MM.1S (cell line): ENCODE measurements at places on chromosomes 16 and 17.

GRCh38 chr16:89962754-89963498 lies 14.4 kb downstream of the DEF8 start:
- DNase-seq, result no peak

DNA sequence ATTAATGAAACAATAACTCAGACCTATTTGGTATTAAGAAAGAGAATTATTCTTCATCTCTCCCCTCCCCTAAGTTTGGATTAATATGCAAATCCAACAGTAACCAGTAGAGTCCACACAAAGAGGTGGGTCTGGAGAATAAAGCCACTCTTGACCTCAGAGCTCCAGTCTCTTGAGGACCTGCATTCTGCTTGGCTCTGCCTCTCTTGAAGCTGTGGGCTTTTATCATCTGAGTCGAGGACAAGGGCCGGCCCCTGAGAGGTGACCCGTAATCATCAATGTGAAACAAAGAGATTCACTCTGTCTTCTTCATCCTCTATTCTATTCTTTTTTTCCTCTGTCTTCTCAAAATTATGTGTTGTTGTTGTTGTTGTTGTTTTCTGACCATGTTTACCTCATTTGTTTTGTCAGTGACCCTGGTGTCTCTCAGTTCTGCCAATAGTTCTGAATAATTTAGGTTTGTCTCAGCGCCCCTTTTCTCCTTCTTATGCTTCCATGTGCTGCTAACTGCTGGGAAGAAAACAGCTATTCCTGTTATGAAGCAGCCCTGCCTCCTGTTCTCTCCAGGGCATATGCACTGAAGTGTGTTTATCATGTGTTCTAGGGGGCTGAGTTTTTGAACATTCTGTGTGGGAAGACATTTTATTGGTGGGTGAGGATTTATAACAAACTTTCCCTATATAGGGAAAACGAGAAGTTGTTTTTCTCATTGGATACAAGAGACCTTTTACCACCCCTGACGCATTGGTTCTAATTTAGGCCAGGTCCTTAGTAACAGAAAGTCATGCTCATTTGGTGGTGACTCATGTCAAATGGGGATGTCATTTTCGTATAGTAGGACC lies 135.8 kb downstream of the TRIM37 start:
- no peak for DNase-seq

DNA sequence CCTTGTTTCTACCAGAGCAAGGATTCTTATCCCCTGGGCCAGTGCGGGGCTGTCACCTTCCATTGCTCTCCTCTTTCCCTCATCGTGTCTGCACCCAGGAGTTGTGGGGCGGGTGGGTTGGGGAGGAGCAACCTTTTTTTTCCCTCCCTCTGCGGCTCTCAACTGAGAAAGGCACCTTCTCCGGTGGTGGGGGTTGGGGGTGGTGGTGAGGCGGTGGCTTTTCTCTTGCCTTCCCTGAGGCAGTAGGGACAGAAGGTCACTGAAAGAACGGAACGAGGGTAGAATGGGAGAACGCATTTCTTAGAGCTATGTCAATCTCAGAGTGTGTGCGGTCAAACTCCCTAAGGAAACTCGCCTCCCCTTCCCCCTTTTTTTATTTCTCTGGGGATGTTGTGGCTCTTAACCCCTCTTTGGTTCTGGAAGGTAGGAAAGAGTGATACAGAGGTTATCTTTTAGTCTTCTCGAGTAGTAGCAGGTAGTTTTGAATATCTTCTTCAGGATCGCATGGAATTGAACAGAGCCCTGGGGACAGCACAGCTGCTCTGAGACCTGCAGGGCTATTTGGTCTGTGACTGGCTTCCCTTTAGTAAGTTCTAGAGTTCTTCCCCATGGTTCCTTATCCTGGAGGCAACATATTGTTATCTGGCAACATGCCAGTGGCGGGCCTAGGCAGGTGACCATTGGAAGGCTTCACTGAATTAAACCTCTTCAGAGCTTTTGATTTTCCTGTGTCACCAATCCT lies 994 bp downstream of the CLTC start:
- peak; percentile 70 for DNase-seq

GRCh38 chr17:64377769-64378282 lies 12.8 kb downstream of the PECAM1 start:
- DNase-seq, result no peak

DNA sequence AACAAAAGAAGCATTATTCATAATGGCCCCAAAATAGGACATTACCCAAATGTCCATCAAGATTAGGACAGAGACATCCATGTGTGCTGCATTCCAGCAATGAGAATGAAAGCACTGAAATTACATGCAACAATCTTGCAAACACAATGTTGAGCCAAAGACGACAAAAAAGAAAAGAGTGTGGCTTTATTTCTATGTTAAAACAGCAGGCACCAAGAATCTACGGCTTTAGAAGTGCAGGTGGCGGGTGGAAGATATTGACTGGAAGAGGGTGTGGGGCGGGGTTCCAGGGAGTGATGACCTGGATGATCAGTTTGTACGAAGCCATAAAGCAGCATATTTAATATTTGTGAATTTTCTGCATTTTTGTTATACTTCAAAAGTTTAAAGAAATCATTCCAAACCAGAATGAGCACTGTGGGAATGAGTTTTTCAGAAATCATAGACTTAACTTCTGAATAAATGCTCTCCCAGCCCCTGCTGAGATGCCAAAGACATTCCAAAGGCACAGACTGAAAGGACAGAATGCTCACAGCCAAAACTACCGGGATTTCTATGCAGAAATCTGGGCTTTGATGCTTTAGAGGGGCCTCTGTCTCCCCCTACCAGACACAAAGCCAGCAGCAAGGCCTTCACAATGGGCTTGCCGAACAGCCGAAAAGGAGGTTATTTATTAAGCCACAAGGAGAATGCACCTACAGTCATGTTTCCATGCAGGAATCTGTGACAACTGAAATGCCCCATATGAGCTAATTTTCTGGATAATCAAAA lies 361.6 kb downstream of the GRIN2A start:
- no peak for DNase-seq

GRCh38 chr17:82984751-82985427 lies 94.5 kb upstream of the METRNL start:
- no peak for DNase-seq

GRCh38 chr17:49618028-49618611 lies 42.4 kb downstream of the NXPH3 start:
- no peak for DNase-seq

DNA sequence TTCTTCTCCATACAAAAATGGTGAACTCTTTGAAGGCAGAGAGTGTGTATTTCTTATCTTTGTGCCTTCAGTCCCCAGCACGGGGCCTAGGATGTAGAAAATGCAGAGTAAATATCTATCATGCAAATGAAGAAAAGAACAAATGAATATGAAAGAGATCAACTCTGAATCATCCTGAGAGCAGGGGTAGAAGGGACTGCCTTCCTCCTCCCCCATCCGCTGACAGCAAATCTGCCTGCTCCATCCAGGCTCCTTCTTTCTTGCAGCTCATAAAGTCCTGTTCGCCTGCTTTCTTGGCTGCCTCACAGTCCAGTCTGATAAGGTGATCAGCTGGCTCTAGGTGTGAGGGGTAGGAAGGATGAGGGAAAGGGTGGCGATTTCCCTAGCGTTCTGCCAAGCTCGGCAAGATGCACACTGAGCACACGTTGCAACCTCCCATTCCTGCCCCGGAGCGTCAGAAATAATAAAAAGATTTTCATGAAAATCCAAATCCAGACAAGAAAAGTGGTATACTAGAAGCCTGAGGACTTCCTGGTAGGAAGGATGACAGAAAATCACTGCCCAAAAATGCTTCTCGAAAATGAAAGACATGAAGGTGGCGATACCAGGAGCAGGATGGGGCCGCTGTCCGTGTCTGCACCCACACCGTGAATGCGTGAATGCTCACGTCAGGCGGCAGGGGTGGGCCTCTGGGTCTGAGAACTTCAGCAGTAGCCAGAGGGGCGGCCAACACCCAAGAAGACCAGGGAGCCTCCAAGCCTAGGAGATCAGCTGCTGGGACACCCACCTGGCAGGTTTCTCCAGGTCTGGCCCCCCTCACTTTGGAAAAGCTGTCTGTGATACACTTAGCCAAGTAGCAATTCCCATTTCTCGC lies 67.1 kb downstream of the VPS53 start:
- DNase-seq, result no peak

DNA sequence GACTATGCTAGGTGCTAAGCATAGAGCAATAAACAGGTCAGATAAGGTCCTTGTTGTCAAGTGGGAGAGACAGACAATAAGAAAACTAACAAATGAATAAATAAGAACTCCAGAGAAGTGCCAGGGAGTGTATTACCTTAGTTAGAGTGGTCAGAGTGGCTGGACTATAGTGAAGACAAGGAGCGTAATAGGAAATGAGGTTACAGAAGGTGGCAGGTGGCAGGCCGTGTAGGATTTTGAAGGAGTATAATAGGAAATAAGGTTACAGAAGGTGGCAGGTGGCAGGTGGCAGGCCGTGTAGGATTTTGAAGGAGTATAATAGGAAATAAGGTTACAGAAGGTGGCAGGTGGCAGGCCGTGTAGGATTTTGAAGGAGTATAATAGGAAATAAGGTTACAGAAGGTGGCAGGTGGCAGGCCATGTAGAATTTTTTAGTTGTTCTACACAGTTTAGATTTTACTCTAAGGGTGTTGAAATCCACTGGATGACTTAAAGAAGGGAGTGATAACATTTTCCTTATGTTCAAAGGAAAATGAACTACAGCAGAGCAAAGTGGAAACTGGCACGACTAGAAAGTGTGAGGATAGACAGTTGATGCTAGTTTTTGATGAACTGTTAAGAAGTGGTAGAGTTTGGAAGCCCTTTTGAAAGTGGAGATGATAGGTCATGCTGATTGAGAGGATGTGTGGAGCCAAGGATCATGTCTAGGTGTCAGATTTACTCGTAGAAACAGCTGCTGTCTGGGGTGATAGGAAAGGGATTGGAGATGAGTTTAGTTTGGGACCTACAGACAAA lies 3.6 kb upstream of the KRTAP3-1 start:
- DNase-seq, result no peak

- DNase-seq, result peak; percentile 20
Observed at GRCh38 chr16:28491230-28491969, 474 bp downstream of the CLN3 start.

DNA sequence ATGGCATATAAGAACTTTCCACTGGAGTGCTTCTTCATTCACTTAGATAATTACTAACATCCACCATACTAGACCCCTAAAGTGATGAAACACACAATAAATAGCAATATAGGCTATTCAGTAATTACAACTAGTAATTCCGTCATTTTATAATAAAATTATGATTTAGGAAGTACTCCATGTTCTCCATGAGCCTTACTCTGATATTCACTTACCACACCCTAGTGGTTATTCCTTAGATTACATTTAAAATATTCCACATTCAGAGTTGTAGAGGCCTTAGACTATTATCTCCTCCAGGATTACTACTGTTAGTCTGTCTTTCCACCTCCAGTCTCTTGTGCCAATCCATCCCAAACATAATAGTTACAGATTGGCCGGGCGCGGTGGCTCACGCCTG lies 62.4 kb downstream of the STH start:
- no peak for DNase-seq

DNA sequence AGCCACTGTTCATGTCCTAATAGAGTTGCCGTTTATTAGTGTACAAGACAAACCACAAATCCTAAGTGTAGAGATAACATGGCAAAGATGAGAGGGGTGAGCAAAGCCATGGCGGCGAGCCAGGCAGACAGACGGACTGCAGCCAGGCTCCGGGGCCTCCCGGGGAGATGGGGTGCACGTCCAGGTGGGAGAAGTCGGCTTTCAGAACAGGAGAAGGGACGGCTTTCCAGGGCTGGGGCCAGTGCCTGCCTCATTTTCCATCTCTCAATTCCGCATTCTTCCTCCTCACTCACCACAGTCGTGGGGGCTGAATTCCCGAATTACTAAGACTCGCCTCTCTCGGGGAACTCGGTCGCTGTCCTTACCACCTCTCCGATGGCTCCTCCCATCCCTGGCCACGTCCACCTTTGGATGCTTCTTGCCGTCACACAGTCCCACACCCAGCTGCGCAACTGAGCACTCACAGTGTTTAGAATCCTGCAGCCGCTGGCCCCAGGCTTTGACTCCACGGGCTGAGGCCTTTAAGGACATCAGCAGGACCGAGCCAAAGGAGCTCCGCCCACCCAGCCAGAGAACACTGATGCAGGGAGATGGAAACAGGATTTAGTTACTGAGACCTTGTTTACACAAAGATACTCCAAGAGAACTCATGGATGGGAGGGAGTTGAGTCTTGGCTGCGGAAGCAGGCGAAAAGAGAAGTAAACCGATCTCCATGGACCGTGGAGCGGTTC lies 59.7 kb downstream of the RNF112 start:
- DNase-seq, result no peak

GRCh38 chr17:64420143-64420670 lies 28.7 kb upstream of the MILR1 start:
- DNase-seq, result peak; percentile 75

DNA sequence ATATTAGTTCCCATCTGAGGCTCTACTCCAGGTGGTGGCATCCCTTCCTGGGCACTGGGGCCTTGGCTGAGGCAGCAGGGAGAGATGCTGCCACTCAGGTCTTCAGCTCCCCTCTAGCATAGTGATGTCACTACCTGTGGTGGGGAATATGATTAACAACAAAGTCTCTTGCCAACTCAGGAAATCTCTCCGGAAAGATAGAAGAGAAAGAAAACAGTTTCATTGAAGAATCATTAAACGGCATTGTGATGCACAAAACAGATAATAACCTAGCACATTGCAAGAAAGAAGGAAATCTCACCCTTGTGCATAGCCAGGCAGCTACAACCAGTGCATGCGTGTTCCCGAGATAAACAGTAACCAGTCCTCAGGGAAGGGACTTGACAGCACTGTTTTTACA lies 12.2 kb upstream of the ZNF267 start:
- no peak for DNase-seq

- DNase-seq, result peak; percentile 99
Observed at GRCh38 chr17:59707149-59707970, at the start of the genes PTRH2 and VMP1. Gene PTRH2 (minus strand): TSS chr17:59707430. CDS start chr17:59697978, 9,452 bp downstream. Gene VMP1 (plus strand): TSS chr17:59707654. CDS start chr17:59731447, 23,793 bp downstream.

DNA sequence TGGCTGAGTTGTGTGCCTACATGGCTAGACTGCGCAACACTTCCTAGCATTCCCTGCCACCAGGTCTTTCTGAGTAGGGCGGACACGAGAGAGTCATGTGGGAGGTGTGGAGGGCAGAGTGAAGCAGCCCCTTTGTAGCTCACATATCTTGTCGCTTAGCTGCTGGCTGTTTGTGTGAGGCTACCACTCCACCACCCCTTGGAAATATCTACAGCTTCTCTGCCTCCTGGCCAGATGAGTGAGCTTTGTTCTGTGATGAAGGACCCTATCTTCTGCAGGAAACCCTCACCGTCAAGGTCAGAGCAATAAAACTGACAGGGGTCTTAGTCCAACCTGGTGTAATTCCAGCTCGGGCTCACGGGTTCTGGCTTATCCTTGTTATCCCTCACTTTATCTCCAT lies 232.1 kb upstream of the ASIC2 start:
- DNase-seq, result no peak

GRCh38 chr17:50274142-50274896 lies at the start of gene TMEM92:
Gene TMEM92 (plus strand): TSS chr17:50274466. CDS start chr17:50274502, 36 bp downstream.
- no peak for DNase-seq

- no peak for DNase-seq
Observed at GRCh38 chr16:73054813-73055482, 7.0 kb upstream of the ZFHX3 start.

DNA sequence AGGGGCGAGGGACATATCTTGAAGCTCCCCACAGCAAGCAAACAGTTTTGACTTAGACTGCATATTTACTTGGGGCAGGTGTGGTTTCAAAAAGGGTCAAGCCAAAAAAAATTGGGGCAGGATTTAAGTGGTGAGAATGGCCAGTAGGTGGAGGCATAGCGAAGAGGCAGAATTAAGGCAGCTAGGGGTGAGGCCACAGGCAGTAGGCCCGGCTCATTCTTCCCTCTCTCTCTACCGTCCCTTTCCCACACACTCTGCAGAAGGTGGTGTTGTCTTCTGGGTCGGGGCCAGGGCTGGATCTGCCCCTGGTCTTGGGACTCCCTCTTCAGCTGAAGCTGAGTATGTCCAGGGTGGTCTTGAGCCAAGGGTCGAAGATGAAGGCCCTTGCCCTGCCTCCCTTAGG lies 2.6 kb downstream of the SHBG start:
- peak; percentile 72 for DNase-seq

GRCh38 chr17:2393954-2394749 lies 6.7 kb downstream of the MNT start:
- DNase-seq, result no peak
